ENCODE measurements at places on chromosomes 1 and 21.

GRCh38 chr1:157739229-157739901 lies 37.6 kb downstream of the FCRL2 start:
- no peak for DNase-seq

GRCh38 chr1:111976842-111977241 lies 12.6 kb downstream of the KCND3 start:
- no peak for DNase-seq

DNA sequence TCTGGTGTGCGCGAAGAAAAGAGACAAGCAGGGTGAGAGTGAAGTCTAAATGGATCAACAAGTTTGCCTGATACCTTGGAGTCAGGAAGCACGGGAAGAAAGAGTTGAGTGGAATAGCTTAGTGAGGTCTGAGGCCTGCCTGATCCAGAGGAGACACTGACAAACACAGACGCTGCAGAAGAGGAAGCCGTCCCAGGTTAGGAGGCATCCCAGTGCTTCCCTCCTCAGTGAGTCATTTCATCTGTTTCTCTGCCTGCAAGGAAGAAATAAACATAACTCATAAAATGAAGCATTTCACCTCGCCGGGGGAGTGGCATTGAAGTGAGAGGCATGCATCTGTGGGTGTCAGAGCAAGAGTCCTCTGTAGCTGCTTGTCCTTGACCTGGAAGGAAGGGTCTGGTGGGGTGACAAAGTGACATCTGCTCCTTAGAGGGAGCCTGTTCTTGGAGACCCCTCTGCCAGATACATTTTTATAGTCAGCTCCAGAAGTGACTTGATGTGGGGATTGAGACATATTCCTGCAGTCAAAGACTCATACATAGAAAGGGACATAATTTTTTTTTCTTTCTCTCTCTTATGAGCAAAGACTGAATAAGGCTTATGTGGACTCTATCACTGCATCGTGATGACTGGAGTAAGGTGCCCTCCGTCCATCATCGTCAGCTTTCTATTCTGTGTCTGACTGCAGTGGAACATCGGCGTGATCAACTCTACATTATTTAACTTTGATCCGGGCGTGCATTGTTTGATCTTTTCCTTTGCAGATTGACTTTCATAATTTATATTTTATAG lies 256.7 kb downstream of the KIF26B start:
- DNase-seq, result no peak

GRCh38 chr21:25370311-25370744 lies 237.0 kb downstream of the MRPL39 start:
- DNase-seq, result peak; percentile 62

DNA sequence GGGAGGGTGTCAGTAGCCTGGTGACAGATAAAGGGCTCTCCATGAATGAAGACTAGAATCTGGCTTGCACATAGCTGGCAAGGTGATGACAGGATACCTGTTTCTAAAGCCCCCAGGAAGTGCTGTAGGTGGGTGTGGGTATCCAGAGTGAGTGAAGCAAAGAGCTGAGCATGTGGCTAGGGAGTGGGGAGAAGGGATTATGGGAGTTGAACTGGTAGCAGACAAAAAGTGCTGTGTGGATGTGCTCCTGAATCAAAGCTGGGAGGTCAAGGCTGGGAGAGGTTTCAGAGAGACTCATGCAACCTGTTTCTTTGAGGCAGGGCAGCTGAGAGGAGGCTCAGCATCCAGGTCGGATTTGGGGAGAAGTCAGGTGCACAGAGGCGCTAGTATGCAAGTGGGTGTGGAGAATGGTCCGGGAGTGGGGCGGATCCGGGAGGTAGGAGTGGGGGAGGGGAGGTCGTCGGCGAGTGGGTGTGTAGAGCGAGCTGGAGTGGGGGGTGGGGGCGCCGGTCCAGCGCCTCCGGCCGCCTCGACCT lies 600 bp downstream of the ASTN1 start:
- DNase-seq, result no peak

DNA sequence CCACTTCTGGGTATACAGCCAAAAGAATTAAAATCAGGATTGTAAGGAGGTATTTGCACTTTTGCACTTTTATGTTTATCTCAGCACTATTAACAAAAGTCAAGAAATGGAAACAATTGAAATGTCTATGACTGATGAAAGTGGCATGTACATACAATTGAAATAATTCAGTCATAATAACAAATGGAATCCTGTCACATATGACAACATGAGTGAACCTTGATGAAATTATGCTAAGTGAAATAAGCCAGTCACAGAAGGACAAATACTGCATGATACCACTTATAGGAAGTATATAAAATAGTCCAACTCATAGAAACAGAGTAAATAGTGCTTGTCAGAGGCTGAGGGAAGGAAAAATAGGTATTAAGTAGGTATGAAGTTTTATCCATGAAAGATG lies 3.4 kb upstream of the SPTA1 start:
- no peak for DNase-seq
